Central memory CD8-positive, alpha-beta T cell (primary cell): ENCODE measurements at places on chromosomes 5 and 9.

- DNase-seq: no peak
Observed at GRCh38 chr5:111859031-111859430, 102.0 kb upstream of the NREP start.

- DNase-seq: no peak
Observed at GRCh38 chr9:7367726-7368125, 431.9 kb downstream of the DMAC1 start.

GRCh38 chr9:88749420-88749819, 214.4 kb downstream of the NXNL2 start:
- DNase-seq: no peak

DNA sequence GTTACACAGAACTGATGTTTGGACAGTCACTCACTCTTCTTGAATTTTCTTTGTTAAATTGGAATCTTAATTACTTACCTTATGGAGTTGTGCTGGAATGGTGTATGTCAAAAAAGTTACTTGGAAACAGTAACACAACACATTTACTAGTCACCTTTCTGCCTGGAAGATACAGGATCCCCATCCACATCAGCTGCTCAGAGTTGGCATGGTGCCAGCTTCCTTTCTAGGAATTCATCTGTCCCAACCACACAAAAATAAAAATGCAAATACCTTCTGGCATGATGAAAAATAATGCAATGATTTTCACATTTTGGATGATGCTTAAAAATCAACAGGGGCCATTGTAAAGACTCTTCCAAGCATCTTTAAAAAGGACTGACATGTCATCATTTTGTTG, 341.5 kb downstream of the TMEM38B start:
- no peak for DNase-seq

GRCh38 chr9:94167376-94167890, 83.2 kb downstream of the PTPDC1 start:
- DNase-seq: no peak

DNA sequence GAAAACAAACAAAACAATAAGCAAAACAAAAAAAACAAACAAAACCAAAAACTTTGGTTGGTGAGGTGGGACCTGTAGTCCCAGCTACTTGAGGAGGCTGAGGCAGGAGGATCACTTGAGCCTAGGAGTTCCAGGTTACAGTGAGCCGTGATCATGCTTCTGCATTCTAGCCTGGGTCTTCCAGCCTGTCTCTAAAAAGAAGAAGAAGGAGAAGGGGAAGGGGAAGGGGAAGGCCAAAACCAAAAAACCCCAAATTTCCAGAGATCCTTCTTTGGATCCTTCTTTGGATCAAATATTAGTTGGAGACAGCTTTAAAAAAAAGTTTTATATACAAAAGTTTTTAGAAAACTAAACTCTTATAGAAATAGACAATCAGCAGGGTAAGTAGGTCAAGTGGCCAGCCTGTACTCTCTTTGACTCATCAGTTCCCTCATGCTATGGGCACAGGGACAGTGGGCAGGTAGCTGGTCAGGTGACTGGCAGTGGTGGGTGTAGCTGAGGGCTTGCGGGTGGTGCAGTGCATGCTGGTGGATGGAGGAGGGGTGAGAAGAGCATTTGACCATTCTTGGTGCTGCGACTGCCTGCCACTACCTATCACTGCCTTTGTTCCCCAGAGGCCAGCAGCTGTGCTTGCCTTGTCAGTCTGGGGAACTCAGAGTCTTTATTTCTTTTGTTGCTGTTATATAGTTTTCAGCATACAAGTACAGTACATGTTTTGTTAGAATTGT, 12.6 kb downstream of the RCL1 start:
- no peak for DNase-seq

DNA sequence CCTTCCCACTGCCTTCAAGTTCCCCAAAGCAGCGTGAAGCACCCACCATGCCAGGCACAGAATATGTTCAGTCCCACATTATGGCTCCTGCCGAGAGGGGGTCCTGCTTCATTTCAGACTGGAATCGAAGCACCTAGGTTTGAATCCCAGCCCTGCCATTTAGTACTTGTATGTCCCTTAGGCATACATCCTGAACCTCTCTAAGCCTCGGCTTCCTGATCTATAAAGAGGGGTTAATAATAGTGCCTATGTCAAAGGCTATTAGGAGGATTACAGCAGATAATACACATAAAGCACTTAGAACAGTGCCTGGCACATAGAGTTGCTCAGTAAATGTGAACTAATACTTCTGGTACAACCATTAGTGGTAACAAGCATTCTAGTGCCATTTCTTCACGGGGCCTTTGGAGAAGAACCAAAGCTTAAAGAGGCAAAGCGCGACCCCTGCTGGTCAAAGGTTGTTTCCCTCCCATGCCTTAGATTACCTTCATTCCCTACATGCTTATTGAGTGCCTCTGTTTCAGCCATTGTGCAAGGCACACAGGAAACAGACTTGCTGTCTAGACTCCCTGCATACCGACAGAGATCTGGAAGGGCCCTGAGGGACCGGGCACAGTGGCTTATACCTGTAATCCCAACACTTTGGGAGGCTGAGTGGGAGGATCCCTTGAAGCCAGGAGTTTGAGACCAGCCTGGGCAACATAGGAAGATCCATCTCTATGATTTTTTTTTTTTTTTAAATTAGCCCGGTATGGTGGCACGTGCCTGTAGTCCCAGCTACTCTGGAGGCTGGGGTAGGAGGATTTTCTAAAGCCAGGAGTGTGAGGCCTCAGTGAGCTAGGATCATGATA, 98.3 kb downstream of the PPARGC1B start:
- peak; percentile 71 for DNase-seq

DNA sequence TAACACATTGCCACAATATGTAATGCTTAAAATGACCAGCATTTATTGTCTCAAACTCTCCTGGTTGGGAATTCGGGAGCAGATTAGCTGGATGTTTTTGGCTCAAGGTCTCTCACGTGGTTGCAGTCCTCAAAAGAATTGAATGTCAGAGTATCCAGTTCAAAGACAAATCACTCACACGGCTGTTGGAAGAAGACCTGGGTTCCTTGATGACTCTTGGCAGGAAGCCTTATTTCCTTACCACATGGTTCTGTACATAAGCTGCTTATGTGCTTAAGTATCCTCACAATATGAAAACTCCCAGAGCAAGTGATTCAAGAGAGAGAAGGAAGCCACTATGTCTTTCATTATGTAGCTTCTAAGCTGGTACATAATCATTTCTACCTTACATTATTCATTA, 230.3 kb upstream of the PTPRD start:
- no peak for DNase-seq

DNA sequence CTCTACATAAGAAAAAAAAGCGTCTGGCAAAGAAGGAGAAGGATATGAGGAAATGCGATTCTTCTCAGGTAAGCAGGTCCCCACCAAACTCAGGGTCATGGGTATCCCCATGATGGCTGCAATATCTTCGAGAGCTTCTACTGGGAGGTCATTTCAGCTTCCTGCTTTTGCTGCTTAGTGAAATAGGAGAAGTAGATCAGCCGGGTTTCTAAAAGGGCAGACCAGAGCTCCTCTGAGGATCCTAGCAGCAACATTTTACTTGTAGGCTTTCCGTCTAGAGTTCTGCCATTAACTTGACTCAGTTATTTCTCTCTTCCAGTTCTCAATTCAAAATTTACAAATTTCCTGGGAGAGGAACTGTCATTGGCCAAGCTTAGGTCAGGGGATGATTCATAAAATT, 134.7 kb downstream of the DPYSL3 start:
- no peak for DNase-seq

DNA sequence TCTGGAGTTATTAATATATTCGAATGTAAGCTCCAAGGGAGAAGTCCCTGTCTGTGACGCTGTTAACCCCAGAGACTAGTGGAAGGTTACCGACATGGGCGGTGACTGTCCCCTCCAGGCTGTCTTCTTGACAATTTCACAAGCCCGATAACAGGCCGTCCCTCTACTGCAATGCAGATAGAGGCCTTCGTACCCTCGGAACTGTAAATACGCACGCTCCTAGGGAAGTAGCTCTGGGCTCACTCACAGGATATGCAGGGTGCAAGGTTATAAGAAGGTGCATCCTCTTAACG, 680 bp upstream of the RFK start:
- no peak for DNase-seq

GRCh38 chr9:74444369-74444768, 52.8 kb upstream of the RORB start:
- no peak for DNase-seq

- DNase-seq: no peak
Observed at GRCh38 chr5:103883143-103883542, 320.6 kb upstream of the NUDT12 start.

DNA sequence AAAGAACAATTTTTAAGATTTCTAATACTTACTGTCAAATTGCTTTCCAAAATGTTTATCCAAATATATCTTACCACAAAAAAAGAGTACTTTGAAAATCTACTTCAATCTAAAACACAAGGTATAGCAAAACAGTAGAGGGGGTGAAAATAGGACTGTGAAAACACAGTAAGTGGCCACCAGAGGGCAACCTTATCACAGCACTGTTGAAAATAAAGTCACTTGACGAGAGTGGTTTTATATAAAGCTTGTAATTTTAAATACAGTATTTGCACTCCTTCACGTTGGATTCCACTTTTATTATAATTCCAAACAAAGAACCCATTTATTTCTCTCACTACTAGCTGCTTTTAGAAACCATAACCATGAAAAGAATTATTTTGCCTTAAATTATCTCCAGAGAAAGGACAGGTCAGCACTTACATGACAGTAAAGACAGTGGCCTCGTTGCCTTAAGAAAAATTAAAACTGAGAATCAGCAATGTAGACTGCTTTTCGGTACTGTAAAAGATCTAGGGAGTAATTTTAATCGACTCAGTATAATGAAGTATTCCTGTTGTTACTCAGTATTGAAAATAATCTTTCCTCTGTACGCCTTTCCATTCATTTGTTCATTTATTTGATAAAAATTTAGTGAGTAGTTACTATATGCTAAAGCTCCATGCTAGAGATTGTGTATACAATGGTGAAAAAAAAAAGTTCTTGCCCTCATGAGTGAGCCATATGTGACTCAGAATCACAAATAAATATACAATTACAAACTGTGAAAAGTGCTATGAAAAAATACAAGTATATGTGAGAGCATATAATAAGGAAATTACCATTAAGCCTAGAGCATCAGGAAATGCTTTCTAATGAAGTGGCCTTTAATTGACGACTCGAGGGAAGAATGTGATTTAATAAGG, 40.0 kb upstream of the CDK5RAP2 start:
- peak; percentile 24 for DNase-seq

DNA sequence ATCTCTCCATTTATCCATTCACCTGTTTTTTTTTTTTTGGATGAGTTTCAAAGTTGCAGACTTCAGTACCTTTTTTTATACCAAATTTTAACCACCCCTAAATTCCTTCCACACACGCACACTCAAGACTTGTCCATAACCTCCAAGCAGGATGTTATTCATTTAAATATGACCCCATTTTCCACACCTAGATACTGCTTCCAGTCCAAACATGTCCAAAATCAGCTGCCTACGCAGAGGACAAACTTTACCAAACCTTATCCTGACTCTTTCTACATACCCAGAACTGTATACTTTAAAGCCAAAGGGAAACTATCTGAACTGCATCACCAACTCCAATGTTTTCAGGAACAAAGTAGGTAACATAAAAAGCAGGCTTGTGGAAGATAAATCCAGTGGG, 36.0 kb upstream of the FYB1 start:
- no peak for DNase-seq

GRCh38 chr5:33272288-33272687, 168.5 kb upstream of the TARS1 start:
- no peak for DNase-seq
